Forelimb muscle (tissue), 1 donor: ENCODE measurements at places on chromosomes 5 and 9.

- no peak for DNase-seq
These were observed 219.9 kb upstream of the IRX1 start for GRCh38 chr5:3375586-3376311.

DNA sequence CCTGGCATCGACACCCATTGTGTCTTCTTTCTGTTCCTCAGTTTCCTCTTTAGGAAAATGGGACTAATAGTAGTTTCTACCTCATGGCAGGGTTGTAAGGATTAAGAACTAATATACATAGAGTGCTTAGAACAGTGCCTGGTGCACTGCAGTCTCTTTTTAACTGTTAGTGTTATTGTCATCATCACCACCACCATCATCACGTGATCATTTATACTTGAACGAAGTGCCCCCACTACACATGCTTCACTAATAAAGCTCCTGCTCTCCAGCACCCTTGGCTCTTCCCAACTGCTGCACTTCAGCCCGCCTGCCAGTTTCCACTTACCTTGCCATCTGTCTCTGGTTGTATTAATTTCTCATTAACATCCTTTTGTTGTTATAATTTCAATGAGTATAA, 35.8 kb upstream of the MAST4 start:
- no peak for DNase-seq

DNA sequence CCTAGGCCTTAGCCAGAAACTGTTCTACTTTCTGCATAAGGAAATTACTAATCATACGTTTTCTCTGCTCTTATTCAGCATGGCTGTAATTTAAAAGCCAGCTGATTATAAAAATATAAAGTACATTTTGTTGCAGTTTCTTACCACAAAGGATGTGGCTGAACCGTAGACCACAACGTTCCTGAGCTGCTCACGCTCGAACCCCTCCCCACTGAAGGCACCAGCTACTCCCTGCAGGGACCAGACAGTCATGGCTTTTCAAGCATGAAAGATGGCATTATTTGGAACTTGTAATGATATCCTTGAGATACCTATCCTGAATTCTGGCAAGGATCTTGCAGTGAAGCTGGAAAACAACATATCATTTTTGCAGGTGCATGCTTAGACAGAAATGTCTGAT, 91.8 kb upstream of the DMRT1 start:
- DNase-seq: no peak

- DNase-seq: no peak
These were observed 53.9 kb upstream of the RNU6ATAC start for GRCh38 chr9:134218230-134218629.

DNA sequence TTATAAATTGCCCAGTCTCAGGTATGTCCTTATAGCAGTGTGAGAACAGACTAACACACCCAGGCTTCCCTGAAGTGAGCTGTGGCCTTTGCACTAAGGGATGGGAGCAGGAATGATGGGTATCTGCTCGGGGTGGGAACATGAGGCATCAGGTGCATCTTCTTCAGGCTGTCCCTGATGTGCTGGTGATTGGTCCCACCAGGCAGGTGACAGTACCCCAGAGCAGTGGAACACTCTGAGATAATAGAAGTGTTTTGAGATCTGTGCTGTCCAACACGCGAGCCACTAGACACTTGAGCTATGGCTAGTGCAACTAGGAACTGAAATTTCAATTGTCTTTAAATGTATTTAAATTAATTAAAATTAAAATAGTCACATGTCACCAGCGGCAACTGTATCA, 12.8 kb upstream of the MED10 start:
- DNase-seq: no peak
